ENCODE measurements at places on chromosomes 12 and 14.
A peak's percentile ranks its signal among the peaks of the same experiment; 100 is the strongest.

GRCh38 chr12:89181271-89181920 lies 170.9 kb downstream of the DUSP6 start:
- peak; percentile 20 for DNase-seq

DNA sequence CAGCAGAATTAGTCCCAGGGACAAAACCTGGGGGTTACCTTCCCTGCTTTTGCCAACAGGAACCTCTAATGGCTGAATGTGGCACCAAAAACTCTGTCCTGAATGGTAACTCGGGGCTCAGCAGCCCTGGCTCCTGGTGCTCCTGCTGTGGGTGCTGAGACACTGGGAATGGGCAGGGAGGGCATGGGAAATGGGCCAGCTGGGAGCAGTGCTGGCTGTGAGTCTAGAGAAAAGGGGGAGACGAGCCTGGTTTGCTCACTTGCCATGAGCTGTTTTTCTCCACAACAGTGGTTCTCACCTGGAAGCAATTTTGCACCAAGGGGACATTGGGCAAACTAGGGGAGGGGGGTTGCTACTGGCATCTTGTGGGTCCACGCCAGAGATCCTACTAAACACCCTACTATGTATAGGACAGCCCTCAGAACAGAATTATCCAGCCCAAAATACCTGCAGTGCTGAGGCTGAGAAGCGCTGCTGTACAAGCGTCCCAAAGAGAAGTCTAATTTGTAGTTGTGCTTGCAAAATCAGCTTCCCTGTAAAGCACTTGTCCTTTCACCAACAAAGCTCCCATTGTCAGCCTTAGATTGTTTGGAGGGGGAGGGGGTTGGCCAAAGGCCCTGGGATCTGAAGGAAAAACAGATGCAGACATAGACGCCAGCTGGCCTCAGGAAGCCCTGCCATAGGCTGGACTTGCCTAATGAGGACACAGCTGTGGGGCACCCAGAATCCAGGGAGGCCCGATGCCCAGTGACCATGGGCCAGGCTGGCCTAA lies 3.6 kb downstream of the LRRC74A start:
- no peak for DNase-seq

DNA sequence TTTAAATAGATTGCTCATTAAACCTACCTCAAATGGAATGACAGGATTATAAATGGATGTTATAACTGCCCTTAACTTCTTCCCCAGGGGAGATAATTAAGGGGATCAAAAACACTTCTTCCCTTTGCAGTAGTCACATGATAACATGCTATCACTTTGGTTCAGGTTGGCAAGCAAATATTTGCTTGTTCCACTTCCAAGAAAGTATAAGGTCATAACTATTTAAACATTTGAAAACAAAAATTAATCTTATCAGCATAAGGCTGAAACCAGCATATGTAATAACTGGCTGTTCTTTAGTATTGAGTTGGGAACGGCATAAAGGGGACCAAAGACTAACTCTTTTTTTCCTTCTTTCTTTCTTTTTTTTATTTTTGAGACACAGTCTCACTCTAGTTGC lies 2.4 kb upstream of the LYZ start:
- DNase-seq: no peak

DNA sequence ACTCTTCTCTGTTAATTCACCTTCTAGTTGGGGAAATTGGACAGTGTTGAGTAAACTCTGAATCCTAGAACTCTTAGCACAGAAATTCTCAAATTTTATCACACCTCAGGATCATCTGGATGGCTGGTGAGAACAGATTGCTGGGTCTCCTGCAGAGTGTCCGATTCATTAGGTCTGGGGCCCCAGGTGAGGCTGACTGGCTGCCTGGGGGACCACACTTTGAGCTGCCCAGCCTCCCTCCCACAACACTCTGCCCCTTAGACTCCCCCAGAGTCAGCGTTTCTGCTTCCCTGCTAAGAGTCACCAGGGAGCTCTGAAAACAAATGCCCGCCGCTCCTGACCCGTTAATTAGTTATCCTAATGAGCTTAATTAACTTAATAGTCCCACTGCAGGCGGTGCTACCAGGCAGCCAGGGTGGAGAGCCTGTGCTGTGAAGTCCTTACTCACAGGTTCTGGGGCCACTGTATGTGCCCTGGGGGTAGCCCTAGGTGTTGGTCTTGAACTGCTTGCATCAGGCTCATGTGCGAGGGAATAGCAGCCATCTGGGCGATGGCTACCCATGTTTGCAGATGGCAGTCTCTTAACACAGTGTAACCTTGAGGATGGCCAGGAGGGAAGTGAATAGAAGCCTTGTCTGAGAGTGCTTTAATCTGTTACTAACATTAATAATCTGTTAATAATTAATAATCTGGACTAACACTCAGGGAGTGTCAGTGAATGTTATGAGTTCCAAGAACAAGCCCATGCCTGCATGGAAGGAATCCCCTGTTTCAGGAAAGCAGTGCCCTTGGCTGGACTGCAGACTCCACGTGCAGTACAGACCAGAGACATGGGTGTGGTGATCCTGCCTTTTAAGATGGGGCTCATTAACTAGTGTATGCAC lies 35.6 kb downstream of the AACS start:
- no peak for DNase-seq

DNA sequence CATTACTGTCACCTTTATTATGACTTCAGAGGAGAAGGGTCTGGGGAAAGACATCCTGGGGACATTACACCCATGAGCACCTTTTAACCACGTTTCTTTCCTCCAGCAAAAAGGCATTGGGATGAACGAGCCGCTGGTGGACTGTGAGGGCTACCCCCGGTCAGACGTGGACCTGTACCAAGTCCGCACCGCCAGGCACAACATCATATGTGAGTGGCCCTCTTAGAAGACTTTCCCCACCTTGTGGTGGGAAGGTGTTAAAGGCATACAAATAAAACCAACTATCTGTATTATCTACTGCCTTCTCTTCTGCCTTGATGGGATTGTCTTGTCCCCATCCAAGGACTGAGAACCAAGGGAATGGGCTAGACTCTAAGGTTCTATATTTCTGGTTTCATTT lies 6.0 kb downstream of the PSMD9 start:
- no peak for DNase-seq

- DNase-seq: peak; percentile 57
Measured at GRCh38 chr14:80213602-80214001, 2.3 kb upstream of the DIO2 start.

GRCh38 chr14:93954900-93955849 lies 21.2 kb downstream of the ASB2 start:
- no peak for DNase-seq

DNA sequence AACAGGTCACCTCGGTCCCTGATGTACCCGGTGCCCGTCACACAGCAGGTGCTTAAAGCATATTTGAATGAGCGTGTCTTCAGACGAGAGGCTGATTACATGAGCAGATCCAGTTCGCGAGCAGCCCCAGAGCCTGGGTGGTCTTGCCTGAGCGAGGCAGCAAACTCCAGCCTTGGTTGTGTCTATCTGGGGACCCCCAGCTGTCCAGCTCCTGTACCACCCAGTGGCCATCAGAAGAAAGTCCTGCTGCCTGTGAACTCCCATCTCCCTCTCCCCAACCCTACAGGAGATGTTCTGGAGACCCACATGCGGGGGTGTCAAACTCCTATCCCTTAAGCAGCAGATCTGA lies 174.2 kb downstream of the PHETA1 start:
- no peak for DNase-seq

GRCh38 chr14:103638594-103638993 lies 9.6 kb downstream of the KLC1 start:
- no peak for DNase-seq

- no peak for DNase-seq
Measured at GRCh38 chr12:82034769-82035168, 275.6 kb upstream of the PPFIA2 start.

- no peak for DNase-seq
Measured at GRCh38 chr14:76826122-76826521, at the start of gene LRRC74A. LRRC74A (plus strand) TSS chr14:76826408; CDS start chr14:76826698, 290 bp downstream.
